ENCODE measurements at places on chromosomes 3 and 15.

GRCh38 chr3:119723022-119723421, 20.2 kb downstream of the CFAP91 start:
- no peak for DNase-seq

GRCh38 chr15:74461847-74462511, 1.0 kb upstream of the UBL7 start:
- no peak for DNase-seq

DNA sequence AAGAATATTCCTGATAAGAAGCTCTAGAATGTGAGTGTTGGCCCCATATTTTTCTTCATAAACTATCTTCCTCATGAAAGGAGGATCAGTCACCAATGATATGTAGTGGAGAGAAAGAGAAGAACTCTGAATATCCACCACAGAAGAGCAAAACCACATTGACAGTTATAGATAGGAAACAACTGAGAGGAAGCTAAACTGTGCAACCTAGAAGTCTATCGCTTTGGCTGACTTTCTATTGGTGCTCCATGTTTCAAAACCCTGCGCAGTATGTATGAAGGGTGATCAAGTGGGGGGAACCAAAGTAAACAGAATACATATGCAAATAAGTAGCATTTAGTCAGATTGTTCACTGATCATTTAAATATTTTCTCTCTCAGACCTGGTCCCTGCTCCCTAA, 41.0 kb upstream of the ZNF280D start:
- DNase-seq = no peak

- no peak for DNase-seq
These were observed 140.6 kb downstream of the EEFSEC start for GRCh38 chr3:128293930-128294329.

DNA sequence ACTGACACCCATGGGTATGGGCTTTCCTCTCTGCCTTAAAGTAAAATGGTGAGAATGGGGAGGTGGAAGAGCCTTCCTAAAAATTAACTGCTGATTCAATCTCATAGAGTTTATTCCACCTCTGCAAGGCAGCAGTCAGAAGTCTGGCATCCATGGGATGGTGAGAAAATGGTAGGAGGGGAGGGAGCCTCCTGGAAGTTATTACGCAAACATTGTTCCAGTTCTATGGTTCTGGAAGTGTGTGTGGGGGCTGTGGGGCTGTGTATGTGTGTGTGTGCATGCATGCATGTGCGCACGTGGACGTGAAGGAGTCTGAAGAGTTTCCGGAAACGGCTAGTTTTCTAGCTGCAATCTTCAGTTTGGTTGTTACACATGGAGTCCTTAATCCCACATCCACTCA, 177.6 kb downstream of the KCNAB1 start:
- no peak for DNase-seq

DNA sequence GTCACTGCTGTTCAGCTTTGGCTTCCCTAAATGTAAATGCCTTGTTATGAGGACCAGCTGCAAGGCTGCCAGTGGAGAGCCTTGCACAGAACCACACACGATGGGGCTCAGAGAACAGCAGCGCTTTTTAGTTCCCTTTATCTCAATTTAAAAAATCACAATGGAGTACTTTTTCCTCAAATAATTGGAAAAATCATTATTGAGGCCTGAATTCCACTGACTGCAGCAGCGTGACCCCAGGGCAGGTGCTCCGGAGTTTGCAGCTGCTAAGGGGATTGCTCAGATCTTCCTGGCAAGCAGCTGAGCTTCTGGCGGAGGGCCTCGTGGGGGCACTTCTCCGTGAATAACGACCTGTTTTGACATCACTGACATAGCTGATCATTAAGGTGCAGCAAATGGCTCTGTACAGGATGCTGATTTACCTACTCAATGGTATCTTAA, 245.6 kb upstream of the TRIM42 start:
- DNase-seq = no peak

DNA sequence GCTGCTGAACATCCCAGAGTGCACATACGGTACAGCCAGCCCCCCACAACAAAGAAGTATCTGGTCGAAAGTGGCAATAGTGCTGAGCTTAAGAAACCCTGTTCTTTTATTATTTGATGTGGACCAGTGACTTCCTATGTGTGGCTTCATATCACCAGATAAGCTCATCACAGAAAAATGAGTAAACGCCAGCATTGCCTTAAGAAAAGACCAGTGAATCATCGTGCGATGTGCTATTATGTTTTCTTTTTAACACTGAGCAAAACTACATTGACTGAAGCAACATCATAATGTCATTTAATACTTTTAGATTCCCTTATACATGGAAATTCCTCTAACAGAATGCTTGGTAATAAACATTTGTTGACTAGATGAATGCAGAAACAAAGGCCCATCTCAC, 45.2 kb upstream of the ARRDC4 start:
- DNase-seq = no peak

GRCh38 chr3:102174312-102174712, 260.5 kb upstream of the ZPLD1 start:
- no peak for DNase-seq

- no peak for DNase-seq
These were observed 263.6 kb upstream of the HES1 start for GRCh38 chr3:193872265-193872753.

DNA sequence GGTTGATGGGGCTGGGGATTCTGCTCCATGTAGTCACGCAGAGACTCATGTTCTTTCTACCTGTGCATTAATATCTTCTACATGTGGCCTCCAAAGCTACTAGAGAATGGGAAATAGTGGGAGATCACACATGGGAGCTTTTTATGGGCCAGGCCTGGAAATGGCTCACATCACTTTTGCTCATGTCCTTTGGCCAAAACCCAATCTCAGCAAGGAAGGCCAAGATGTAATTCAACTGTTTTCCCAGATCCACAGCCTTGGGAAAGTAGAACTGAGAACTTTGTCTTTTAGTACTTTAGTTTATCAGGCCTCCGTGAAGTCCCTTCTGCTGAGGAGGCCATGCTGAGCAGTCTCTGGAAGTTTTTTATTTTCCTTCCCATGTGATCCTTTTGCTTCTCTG, 73.2 kb upstream of the SLC4A7 start:
- no peak for DNase-seq

DNA sequence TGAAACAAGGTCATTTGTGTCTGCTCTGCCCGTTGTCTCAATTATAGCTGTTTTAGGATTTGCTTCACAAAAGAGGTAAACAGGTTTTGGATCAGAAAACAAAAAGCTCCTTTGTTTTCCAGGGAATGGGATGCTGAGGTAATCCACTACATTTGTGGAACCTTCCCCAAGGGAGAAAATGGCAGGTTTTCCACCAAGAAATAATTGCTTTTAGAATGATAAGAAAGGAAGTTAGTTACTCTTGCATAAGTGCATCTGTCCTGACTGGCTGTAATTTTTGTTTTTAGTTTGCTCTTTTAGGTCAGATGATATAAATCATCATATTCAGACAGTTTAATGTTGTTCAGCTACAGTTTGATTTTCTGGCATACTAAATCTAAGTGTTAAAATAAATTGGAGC, 198.5 kb upstream of the COL8A1 start:
- DNase-seq = no peak

- DNase-seq = no peak
These were observed 44.3 kb upstream of the SLC24A5 start for GRCh38 chr15:48076454-48076853.

GRCh38 chr3:183911087-183911486, 26.4 kb upstream of the PARL start:
- no peak for DNase-seq

GRCh38 chr15:94057305-94057704, 174.1 kb upstream of the MCTP2 start:
- no peak for DNase-seq

DNA sequence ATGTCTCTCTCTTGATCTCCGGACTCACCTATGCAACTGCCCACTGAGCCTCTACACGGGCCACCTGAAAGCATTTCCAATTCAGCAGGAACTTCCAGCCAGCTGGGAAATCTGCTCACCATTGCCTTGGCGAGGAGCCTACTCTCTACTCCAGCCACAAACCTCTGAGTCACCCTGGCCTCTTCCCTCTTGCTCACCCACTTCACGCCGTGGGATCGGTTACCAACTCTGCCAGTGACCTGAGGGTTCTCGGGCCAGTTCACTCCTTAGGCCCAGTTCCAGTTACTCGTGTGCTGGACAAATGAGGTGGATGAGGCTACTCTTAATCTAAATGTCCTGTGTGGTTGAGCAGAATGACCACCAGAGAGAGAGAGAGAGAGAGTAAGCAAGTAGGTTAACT, 70.1 kb downstream of the CEMIP start:
- no peak for DNase-seq

DNA sequence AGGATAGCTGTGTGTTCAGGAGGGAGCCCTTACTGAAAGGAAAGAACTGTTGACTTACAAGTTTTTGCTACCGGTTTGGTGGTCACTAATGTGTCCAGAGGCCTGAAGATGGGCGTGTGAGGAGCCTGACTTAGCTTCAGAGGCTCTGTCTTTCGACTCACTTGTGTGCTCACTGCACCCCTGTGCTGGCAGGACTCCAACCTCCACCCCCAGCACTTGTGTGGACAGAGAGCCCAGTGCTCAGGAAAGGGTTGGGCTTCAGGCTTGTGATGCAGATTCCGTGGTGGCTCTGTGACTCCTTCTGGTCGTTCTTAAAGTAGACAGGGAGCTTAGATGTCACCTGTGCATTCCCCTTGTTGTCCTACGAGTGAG, 100.9 kb downstream of the PGPEP1L start:
- no peak for DNase-seq

DNA sequence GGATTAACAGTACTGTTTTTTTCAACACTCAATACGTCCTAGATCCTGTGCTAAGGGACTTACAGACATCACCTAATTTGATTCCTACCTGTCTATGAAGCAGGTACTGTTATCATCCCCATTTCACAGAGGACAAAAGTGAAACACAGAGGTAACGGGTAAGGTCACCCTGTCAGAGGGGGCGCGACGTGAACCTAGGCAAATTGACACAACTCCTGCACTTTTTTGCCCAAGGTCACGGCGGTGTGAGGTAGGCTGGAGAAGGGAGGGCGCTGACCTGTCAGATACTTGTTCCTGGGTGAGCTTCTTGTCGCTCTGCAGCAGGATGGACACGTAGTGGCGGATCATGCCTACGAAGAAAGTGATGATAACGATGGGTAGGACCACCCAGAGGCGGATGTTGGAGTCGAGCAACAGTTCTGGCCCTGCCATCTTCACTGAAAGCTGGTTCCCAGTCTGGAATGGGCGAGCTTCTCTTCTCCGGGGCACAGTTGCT, 363 bp downstream of the EMC3 start:
- DNase-seq = no peak

- peak; percentile 37 for DNase-seq
These were observed 66.1 kb downstream of the SLC30A4 start for GRCh38 chr15:45456212-45457106.

DNA sequence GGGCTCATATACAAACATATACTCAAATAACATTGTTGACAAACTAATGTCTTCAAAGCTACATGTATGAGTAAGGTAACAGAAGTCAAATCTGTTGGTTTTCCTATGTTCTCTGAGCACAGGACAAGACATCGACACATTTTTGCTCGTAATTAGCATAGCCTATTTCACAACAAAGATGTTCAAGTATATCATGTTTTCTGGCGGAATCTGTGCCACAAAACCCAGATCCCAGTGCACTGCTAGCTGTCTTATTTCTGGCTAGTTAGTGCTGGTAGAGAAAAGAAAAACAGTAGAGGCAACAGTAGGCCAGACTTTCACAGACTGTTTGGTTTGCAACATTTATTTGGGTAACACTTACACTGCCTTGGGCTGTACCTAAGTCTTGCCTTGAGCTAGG, 51.2 kb downstream of the RUBCN start:
- DNase-seq = no peak

DNA sequence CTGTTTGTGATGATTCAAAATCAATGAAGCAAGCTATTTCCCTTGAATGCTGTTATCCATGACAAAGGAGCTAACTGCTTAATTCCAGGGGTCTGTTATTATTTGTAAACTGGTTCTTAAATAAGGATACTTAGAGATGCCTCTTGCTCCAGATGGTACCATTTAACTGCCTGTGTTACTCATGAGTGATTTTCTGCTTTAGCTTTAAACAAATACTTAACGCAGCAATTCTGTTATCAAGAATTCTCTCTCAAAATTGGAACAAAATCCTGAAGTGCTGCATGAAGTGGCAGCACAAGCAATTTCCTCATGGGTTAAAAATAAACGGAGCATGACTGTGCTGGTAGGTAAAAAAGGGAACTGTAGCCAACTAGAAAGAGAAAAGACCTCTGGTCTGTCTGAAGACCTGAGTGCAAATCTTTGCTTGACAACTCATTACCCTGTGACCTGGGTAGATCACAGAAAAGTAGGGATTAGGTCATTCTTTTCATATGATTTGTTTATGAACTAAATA, 62.5 kb upstream of the GBE1 start:
- no peak for DNase-seq

- no peak for DNase-seq
These were observed 97.6 kb downstream of the FOXP1 start for GRCh38 chr3:71485896-71486295.

GRCh38 chr3:183123891-183124290, 24.6 kb upstream of the MCCC1 start:
- no peak for DNase-seq

GRCh38 chr15:63107895-63108546, 13.6 kb upstream of the LACTB start:
- DNase-seq = no peak

GRCh38 chr15:74798388-74799254, 14.0 kb upstream of the LMAN1L start:
- no peak for DNase-seq

DNA sequence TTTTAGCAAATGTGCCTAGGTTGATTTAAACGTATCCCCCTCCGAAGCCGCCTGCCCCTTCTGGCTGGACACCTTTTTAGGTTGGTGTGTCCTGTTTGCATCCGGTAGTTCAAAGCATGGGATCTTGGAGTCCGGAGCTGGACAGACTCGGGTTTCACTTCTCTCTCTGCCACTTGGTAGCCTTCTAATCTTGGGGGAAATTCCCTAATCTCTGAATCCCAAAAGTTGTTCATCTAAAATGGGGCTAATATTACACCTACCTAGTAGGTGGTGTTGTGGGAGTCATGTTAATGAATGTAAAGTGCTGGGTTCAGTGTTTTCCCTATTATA, 760 bp downstream of the FANCI start:
- no peak for DNase-seq

- DNase-seq = no peak
These were observed 345.6 kb downstream of the GAP43 start for GRCh38 chr3:115968871-115969270.

DNA sequence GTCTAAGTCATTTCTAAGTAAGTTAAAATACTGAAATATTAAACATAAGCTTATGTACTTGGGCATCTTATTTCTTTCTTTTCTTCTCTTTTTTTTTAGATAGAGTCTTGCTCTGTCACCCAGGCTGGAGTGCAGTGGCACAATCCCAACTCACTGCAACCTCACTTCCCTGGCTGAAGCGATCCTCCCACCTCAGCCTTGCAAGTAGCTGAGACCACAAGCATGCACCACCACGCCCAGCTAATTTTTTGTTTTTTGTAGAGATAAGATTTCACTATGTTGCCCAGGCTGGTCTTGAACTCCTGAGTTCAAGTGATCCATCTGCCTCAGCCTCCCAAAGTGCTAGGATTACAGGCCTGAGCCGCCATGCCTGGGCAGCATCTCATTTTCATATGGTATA, 16.0 kb upstream of the ZNF710 start:
- no peak for DNase-seq

- no peak for DNase-seq
These were observed 16.2 kb downstream of the XIRP1 start for GRCh38 chr3:39176025-39176714.

Measured in hematopoietic multipotent progenitor cell treated with erythropoietin and hydrocortisone succinate and interleukin-3 and kit ligand, for 17 days (in vitro differentiated cells).